ENCODE measurements at places on chromosomes 1 and 21.

- DNase-seq = no peak
These were observed 101.8 kb downstream of the PBX1 start for GRCh38 chr1:164660775-164661174.

DNA sequence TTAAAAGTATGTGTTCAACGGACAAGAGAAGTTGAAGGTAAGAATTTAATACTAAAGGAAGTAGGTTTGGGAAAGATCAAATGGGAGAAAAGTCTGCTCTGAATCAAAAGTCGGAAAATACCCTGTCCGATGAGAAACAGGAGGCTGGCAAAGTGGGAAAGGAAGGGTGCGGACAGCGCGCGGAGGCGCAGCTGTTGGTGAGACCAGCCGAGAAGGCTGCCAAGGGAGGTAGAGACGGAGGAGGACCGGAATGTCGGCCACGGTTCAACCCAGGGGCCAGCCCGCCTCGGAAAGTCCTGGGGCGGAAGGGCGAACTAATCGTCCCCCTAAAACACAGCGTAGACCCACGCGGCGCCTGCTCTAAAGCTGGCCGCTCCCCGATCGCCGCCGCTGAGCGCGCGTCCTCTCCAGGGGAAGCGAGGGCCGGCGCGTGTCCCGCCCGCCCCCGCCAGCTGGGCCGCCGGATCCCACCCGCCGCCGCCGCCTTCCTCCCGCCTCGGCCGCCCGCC lies 639 bp upstream of the SPATA1 start:
- DNase-seq = peak; percentile 77

DNA sequence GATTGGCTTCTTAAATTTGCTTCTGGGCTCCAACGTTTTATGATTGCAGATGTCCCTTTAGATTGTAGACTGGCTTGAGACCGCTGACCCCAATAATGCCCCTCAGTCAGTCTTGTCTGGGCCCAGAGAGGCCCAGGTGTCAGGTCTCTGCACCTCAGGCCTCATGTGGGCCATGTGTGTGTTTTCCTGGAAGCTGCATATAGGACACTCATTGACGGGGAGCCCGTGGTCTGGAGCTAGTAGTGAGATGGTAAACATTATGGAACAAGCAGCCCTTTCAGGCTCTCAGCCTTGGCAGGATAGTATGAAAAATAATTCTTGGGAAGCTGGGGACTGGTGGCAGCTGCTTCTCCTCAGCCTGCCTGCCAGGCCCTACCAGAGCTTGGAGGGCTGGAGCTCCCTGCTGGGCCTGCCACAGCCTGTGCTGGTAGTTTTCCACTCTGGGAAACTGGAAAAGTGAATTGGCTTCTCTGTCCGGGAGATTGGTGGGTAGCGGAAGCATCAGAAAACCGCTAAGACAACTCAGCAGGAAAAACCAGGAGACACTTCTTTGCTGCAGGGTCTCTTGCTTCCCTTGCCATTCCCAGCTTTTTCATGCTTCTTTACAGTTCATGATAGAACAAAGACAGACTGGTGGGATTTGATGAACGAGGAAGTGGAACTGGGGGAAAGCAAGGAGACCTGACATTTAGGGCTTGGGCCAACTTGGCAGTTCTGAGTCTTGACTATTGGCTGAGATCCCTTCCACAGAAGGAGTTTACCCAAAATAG lies 57.8 kb upstream of the HSD17B7 start:
- DNase-seq = no peak

- DNase-seq = no peak
These were observed 21.6 kb upstream of the PTP4A2 start for GRCh38 chr1:31959521-31960340.

GRCh38 chr21:18387994-18388393 lies 15.6 kb downstream of the TMPRSS15 start:
- no peak for DNase-seq

- no peak for DNase-seq
These were observed 135.5 kb downstream of the TGFBR3 start for GRCh38 chr1:91750398-91750996.

GRCh38 chr21:41775149-41775472 lies 8.3 kb upstream of the RIPK4 start:
- DNase-seq = no peak

- no peak for DNase-seq
These were observed 5.8 kb downstream of the ANXA9 start for GRCh38 chr1:150987924-150988323.

- peak; percentile 22 for DNase-seq
These were observed 11.1 kb upstream of the PAXBP1 start for GRCh38 chr21:32782698-32783097.

- DNase-seq = no peak
These were observed 1882.4 kb downstream of the NCAM2 start for GRCh38 chr21:22880573-22880972.

Data from hematopoietic multipotent progenitor cell treated with erythropoietin and hydrocortisone succinate and interleukin-3 and kit ligand, for 6 days (in vitro differentiated cells).